Suprapubic skin (tissue), 4 donors: ENCODE measurements at places on chromosomes 5 and 9. TPM values are rescaled to one million over a fixed set of nuclear protein-coding genes. Genes with fewer than 3 reads are reported as not detected.

- no peak overlapping the region for H3K4me3 ChIP-seq
- peaks cover 20% of the 10 kb centered on the region for H3K4me1 ChIP-seq
- no peaks in the 10 kb centered on the region for H3K27me3 ChIP-seq
- no peak overlapping the region for H3K27ac ChIP-seq
- DNase-seq, result no peak
Measured at GRCh38 chr9:112544477-112544876, 57.9 kb downstream of the KIAA1958 start.

Gene PCA3
- total RNA-seq, result 0.25 TPM

Gene RBM27
- total RNA-seq, result 19.4 TPM

Gene RANBP3L
- 1.4 TPM for total RNA-seq

DNA sequence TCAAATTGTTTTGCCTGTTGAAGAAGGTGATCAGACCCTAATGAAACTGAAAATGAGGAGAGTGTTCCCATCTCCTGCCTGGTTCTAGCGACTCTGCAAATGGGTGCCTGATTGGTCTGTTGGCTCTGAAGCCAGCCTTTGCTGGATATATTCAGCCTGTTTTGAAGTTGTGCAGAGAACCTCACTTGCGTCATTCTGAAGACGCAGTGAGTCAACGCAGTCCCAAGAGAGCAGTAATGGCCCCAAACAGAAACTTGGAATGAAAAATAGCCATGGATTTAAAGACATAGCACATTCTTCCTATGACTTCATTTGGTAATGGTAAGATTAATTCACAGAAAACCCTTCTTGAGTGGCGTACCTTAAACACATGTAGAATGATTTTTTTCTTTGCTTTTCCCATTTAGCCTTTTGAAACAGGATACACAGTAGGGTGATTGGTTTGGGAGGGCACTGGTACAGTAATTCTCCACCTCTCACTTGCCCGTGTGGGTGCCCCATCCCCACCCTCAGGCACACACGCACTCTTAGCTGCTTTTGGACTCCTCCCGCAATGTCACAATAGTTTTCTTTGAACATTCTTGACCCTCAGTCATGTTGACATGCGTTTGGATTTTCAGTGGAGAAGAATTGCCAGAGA lies 54.1 kb upstream of the ABL1 start:
- H3K4me3 ChIP-seq, result peak overlapping the region; percentile 28
- peak overlapping the region; percentile 81 for H3K27ac ChIP-seq
- no peaks in the 10 kb centered on the region for H3K27me3 ChIP-seq
- peaks cover 40% of the 10 kb centered on the region for H3K4me1 ChIP-seq
- DNase-seq, result no peak
- H3K36me3 ChIP-seq, result no peaks in the 10 kb centered on the region

DNA sequence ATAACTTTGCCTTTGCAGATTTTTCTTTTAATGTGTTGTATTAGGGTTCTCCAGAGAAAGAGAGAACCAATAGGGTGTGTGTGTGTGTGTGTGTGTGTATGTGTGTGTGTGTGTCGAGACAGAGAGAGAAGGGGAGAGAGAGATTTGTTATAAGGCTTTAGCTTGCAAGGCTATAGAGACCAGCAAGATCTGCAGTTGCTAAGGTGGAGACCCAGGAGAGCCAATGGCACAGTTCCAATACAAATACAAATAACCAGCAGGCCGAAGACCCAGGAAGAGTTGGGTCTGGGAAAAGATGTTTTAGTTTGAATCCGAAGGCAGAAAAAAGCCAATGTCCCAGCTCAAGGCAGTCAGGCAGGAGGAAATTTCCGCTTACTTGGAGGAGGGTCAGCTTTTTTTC lies 23.0 kb downstream of the TMOD1 start:
- no peak for DNase-seq
- no peak overlapping the region for H3K27ac ChIP-seq
- no peak overlapping the region for H3K4me3 ChIP-seq
- H3K36me3 ChIP-seq, result no peaks in the 10 kb centered on the region

- DNase-seq, result no peak
- peaks cover 7% of the 10 kb centered on the region for H3K4me1 ChIP-seq
- H3K27me3 ChIP-seq, result no peaks in the 10 kb centered on the region
- H3K4me3 ChIP-seq, result no peak overlapping the region
- no peak overlapping the region for H3K27ac ChIP-seq
Measured at GRCh38 chr5:79619854-79620253, 7.6 kb downstream of the TENT2 start.

DNA sequence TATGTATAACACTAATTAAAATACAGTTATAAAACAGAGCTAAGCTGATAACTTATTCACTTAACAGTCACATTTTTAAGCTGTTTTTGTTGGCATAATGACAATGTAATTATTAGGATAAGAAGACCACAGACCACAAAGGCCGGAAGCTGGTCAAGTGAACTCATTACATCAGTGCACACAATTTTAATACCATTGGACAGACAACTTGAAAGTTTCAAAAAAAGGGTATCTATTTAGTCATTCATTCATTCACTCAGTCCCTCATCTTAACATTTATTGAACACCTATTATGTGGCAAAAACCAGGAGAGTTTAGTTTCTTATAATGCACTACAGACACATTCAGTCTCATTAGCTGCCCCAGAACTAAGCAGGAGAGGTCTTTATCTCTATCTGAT lies 11.6 kb downstream of the ERP44 start:
- H3K27ac ChIP-seq, result no peak overlapping the region
- DNase-seq, result no peak
- H3K4me1 ChIP-seq, result peaks cover 21% of the 10 kb centered on the region
- H3K36me3 ChIP-seq, result no peaks in the 10 kb centered on the region
- H3K4me3 ChIP-seq, result no peak overlapping the region
- no peaks in the 10 kb centered on the region for H3K27me3 ChIP-seq

Gene C5orf52
- not detected for total RNA-seq

- H3K27me3 ChIP-seq, result no peaks in the 10 kb centered on the region
- H3K27ac ChIP-seq, result no peak overlapping the region
- H3K4me1 ChIP-seq, result no peaks in the 10 kb centered on the region
- peaks cover 35% of the 10 kb centered on the region for H3K36me3 ChIP-seq
Measured at GRCh38 chr9:7166074-7166473, 408.3 kb downstream of the KDM4C start.
